NCI-H1694 (cell line): ENCODE measurements at places on chromosomes 1 and 21.

- no peak for DNase-seq
Observed at GRCh38 chr1:48039088-48040054, 42.2 kb upstream of the TRABD2B start.

GRCh38 chr1:35576061-35576765 is 3.1 kb downstream of the TFAP2E start:
- DNase-seq = no peak

GRCh38 chr1:1433804-1434130 is 1.7 kb upstream of the VWA1 start:
- no peak for DNase-seq

DNA sequence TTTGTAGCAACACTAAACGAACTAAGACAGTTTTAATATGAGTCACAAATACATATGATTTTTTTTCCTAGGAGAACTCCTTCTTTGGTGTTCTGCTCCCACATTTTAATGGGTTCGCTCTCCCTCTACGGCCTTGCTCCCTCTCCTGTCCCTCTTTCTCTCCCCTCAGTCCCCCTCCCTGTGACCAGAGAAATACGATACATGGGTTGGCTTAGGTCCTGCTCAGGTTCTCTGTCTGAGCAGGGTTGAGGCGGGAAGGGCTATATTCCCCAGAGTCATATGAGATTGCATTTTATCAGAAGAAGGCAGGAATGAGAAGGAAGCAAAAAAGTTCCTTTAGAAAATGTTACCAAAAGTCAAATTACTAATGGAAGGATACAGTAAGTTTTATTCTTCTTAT is 44.6 kb downstream of the UBE2U start:
- no peak for DNase-seq

- DNase-seq = no peak
Observed at GRCh38 chr1:104878203-104878909, 1128.7 kb downstream of the AMY1C start.

DNA sequence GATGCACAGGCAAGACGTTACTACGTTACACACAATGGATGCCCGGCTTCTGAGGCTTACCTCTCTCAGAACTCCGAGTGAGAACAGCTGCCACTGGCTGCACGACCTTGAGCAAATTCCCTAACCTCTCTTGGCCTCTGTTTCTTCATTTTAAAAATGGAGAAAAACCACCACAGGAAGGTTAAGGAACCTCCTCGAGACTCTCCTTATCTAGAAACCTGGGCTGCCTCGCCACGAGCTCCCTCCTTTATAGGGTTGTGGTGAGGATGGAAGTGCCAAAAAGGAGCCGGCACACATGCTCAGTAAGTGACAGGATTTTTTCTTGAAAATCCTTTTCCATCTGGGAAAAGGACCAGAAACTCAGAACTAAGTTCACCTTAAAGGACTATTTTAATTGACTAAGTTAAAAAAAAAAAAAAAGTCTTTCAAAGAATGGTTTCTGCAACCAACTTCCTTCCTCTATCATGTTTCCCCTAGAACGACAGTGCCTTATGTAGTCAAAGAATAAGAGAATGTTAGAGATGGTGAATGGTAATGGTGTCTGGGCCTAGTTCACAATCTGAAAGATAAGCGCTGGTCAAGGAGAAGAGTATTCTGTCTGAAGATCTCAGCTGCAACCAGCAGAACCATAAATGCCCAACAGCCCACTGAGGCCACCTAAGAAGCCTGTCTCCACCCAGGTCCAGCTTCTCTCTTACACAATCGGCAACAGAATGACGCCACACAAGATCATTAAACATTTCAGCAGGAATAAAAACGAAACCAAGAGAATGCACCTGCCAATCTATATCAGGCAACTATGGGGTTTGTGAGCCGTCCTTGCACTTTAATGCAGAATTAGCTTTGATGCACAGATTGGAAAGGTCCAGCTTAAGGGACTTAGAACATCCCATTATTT is 64.9 kb downstream of the SLC45A1 start:
- DNase-seq = no peak

DNA sequence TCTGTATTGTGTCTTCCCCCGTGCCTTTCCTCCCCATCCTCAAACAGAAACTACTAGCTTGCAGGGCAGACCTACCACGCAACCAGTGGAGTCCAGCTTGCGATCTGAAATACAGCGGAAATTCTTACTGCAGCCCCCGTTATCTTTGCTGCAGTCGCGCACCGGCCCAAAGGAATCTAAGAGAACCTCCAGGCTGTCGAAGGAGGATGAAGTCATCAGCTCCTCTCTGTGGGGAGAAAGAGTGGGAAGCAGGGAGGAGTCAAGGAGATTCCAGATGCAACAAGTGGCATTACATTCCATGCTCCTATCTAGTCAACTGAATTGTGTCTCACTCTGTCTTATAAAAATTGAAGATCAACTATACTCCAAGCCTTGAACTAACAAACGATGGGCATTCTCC is 206.9 kb downstream of the ASTN1 start:
- no peak for DNase-seq

DNA sequence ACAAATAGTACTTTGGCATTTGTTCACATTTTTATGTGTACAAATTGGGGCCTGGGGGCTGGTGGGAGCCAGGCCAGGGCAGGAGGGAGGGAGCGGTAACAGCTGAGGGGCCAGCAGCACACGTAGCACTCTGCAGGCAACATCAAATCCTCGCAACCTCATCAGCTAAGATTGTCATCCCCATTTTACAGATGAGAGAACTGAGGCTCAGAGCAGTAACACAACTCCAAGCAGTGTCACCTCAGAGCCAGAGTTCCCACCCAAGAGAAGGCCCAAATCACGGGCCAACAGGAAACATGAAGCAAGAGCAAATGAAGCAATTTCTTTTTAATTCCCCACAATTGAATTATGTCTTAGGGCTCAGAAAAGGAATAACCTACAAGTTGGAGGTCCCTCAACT is 14.1 kb downstream of the IFFO2 start:
- DNase-seq = no peak
